Inflammatory macrophage treated with lipopolysaccharide for 4 hours (primary cell): ENCODE measurements at places on chromosomes 12 and 14.

DNA sequence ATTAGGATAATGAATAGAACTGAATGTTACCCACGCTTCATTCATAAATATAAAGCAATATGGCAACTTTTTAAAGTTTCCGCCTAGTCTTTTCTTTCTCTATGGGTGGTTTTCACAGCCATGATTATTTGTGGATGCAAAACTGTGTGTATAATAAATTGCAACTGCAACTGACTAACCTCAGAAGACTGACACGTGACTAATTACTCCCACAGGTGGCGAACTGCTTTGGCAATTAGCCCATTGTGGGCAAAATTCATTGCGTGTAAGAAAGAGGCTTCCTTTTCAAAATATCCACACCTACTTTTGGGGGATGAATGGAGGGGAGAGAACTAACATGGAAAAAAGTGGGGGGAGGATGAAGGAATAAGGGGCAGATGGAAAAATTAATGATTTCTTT lies 79.0 kb downstream of the SLC25A21 start:
- DNase-seq: no peak

GRCh38 chr12:50201987-50202521 lies 34.9 kb upstream of the CERS5 start:
- DNase-seq: no peak

DNA sequence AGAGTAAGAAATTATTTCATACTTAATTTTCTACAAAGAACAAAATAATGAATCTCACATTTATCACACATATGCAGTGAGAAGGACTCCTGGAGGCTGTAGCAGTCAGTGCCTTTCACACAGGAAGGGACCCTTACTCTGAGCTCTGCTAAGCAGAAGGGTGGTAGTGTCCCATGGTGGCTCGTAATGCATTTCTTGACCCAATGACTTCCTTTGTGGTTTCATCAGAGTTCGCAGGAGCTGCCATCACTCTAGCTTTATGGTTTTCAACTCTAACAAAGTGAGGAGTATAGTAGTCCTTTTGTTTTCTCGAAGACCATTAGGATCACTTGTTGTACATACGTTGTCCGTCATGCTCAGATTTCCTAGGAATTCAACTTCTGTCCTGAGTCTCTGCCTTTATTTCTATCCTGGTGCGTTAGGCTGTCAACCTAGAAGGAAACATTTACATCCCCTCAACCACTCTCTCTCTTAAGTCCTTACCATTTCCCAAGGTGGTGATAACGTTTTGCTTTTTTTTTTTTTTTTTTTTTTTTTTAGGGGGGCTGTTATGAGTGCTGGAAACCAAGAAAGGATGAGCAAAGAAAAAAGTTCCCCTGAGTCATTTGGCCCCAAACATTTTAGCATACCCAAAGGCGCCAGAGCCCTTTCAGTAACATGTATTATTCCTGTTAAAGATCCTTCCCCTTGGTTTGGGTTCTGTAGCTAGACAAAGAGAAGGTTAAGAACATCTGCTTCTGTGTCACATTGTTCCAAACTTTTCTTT lies 37.2 kb downstream of the GABARAPL1 start:
- DNase-seq: no peak

GRCh38 chr14:61663312-61663979 lies 31.9 kb upstream of the HIF1A start:
- peak; percentile 91 for DNase-seq

DNA sequence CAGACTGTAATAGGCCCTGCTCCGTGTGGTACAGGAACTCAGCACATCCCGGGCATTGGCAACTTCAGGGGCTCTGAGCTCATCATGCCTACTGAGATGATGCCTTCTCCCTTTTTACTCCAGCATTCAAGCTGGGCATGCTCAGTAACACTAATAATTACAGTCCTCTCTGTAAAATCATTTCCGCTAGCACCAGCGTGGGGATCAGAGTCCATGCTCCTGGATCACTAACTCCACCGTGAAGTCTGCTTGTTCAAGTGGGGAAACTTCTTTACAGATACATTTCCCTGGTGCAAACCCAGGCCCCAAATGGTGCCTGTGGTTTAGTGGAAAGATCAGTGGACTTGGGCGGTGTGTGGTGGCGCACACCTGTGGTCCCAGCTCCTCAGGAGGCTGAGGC lies 16.7 kb downstream of the CLSTN3 start:
- no peak for DNase-seq

DNA sequence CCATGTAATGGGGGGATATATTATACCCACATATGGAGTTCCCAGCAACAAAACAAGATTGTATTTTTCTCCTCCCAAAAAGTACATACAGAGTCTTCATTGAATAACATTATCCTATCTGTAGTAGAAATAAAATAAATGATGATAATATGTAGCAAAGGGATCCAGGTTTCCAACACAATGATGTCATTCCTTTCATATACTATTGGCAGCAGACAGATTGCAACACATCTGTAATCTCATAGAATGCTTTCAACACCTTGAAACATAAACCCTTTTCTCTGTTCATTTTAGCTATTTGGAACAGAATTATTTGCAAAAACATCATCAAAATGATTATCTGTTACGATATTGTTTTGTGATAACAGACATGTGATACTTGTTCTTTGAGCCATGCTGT lies 317.6 kb downstream of the DPF3 start:
- DNase-seq: no peak
